ENCODE measurements at places on chromosomes 16 and 17. TPM values are rescaled to one million over a fixed set of nuclear protein-coding genes. Genes with fewer than 3 reads are reported as not detected.

The PRAC2 gene
- not detected for total RNA-seq

The TEDC2 gene
- total RNA-seq = 19.0 TPM

The SEZ6L2 gene
- 19.9 TPM for total RNA-seq

The LLGL2 gene
- total RNA-seq = 32.7 TPM

The DHRS7C gene
- total RNA-seq = not detected

The SLC52A1 gene
- 0.68 TPM for total RNA-seq

The ZSCAN32 gene
- 14.9 TPM for total RNA-seq

The BAIAP3 gene
- 0.94 TPM for total RNA-seq

The RND2 gene
- 0.13 TPM for total RNA-seq

The SSTR5 gene
- 0.49 TPM for total RNA-seq

The KRT31 gene
- total RNA-seq = not detected

The TBX2 gene
- 3.7 TPM for total RNA-seq

The TRIM47 gene
- 197 TPM for total RNA-seq

The ABCA6 gene
- total RNA-seq = not detected

The RAB26 gene
- total RNA-seq = 2.9 TPM

The MFAP4 gene
- total RNA-seq = not detected

The MT3 gene
- not detected for total RNA-seq

The TSNAXIP1 gene
- total RNA-seq = 0.31 TPM

The G6PC1 gene
- not detected for total RNA-seq

The ZKSCAN2 gene
- total RNA-seq = 2.4 TPM

The GDPD3 gene
- total RNA-seq = 2.1 TPM

The AURKB gene
- total RNA-seq = 139 TPM

The ORC6 gene
- 48.0 TPM for total RNA-seq

The CCL22 gene
- total RNA-seq = not detected

The DNAAF1 gene
- total RNA-seq = 0.26 TPM

The FSCN2 gene
- 0.71 TPM for total RNA-seq

The HSD17B1 gene
- total RNA-seq = 1.2 TPM

The GIT1 gene
- 88.2 TPM for total RNA-seq

The GNG13 gene
- not detected for total RNA-seq

The SMIM36 gene
- total RNA-seq = not detected

The MAZ gene
- total RNA-seq = 153 TPM

The CCL14 gene
- total RNA-seq = not detected

The ST6GALNAC1 gene
- total RNA-seq = not detected

The TNFSF13 gene
- total RNA-seq = 0.87 TPM

The OR1E2 gene
- not detected for total RNA-seq

The OGFOD3 gene
- total RNA-seq = 25.5 TPM

The ACADVL gene
- total RNA-seq = 328 TPM

The FMNL1 gene
- 36.1 TPM for total RNA-seq

The SERPINF2 gene
- total RNA-seq = 3.2 TPM

The CDR2 gene
- 37.7 TPM for total RNA-seq

The KRT28 gene
- total RNA-seq = not detected

The NOL3 gene
- 89.9 TPM for total RNA-seq

The ZSCAN10 gene
- 0.33 TPM for total RNA-seq

The SLC5A2 gene
- total RNA-seq = 0.24 TPM

The PCGF2 gene
- 53.9 TPM for total RNA-seq

The TMIGD1 gene
- total RNA-seq = not detected

The ICAM2 gene
- not detected for total RNA-seq

The TBC1D3K gene
- total RNA-seq = not detected

Data from A549 treated with GW870086 at 1 μM for 4 hours (cell line).